Uterine smooth muscle cell (primary cell): ENCODE measurements at places on chromosomes 1 and 21. TPM values are rescaled to one million over a fixed set of nuclear protein-coding genes. Genes with fewer than 3 reads are reported as not detected.

The HSD3B2 gene
- not detected in 2 replicates for total RNA-seq

The SYTL1 gene
- total RNA-seq, result 0.11 and 0.37 TPM in 2 replicates

The RIPPLY3 gene
- total RNA-seq, result not detected in 2 replicates

The HDGF gene
- total RNA-seq, result 121 and 180 TPM in 2 replicates

The TINAGL1 gene
- total RNA-seq, result 3.4 and 28.4 TPM in 2 replicates

The CNR2 gene
- not detected in 2 replicates for total RNA-seq

The BACE2 gene
- total RNA-seq, result 25.2 and 41.2 TPM in 2 replicates

The AMY1A gene
- not detected in 2 replicates for total RNA-seq

The NPHS2 gene
- total RNA-seq, result not detected in 2 replicates
